ENCODE measurements at places on chromosomes 3 and 15.

DNA sequence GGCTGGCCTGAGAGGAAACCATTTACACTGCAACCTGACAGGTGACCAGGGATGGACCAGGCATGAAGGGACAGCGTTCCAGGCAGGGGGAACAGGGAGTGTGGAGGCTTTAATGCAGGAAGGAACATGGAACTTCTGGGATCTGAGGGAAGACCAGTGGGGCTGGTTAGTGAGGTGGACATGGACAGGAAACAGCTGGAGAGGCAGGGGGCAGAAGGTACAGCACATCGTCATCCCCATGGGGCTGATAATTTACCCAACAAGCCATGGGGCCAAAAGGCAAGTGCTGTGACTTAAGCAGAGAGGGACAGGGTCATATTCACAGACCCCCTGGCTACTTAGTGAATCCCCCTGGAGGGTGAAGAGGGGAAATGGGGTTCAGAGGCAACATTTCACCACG, 77.0 kb upstream of the LARS2 start:
- no peak for DNase-seq

GRCh38 chr3:169527507-169527906, 136.0 kb downstream of the MECOM start:
- no peak for DNase-seq

- DNase-seq = no peak
Observed at GRCh38 chr3:121362035-121362734, 183.6 kb downstream of the POLQ start.

- no peak for DNase-seq
Observed at GRCh38 chr3:182789371-182789770, 3.9 kb upstream of the ATP11B start.

GRCh38 chr3:59082106-59082505, 32.3 kb upstream of the CFAP20DC start:
- DNase-seq = no peak

DNA sequence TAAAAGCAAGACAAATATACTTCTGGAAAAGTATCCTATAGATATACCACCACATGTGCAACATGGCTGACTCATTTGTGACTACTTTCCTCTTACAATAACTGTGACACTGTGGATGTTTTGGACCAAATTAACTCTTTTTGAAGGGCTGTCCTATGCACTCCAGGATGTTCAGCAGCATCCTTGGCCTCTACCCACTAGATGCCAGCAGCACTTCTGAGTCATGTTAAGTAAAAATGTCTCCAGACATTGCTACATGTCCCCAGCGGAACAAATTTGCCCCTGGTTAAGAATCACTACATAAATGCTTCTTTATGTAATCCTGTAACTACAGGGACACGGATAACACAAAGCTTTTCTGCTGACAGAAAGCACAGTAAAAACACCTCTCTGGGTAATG, 32.0 kb downstream of the RUVBL1 start:
- no peak for DNase-seq

DNA sequence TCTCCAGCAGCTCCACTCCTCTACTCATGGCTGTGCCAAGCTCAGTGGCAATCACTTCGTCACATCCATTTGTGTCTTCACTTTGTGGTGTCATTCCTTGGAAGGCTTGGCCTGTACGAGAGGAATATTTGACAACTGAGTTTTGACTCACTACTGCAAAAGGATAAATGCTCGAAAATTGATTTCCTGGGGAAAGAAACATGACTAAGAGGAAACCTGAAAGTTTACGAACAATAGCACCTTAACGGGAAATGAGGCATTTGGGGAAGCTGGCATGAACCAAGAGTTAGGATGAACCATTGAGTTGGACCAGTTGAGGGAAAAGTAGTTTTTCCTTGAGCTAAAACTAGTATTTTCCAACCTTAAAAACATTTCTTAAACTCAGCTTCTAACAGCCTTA, 74.2 kb upstream of the ABHD17C start:
- DNase-seq = no peak

DNA sequence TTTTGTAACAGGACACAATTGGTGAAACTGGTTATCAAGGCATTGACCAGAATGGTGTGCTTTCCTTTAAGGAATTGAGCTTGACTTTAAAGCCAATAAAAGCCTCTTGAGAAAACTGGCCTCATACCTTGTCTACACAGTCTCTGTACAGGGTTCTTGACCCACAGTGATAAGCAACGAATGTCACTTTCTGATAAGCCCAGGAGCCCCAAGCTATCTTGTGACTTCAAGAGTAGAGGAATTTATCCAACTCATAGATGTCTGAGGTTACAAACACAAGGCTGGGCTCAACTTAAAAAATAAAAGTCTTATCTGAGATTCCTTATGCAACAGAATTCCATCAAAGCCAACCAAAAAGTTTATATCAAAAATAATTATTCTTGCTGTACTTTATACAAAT, 212.1 kb downstream of the GBE1 start:
- no peak for DNase-seq

GRCh38 chr3:46468753-46469600, 4.3 kb upstream of the LTF start:
- DNase-seq = no peak

DNA sequence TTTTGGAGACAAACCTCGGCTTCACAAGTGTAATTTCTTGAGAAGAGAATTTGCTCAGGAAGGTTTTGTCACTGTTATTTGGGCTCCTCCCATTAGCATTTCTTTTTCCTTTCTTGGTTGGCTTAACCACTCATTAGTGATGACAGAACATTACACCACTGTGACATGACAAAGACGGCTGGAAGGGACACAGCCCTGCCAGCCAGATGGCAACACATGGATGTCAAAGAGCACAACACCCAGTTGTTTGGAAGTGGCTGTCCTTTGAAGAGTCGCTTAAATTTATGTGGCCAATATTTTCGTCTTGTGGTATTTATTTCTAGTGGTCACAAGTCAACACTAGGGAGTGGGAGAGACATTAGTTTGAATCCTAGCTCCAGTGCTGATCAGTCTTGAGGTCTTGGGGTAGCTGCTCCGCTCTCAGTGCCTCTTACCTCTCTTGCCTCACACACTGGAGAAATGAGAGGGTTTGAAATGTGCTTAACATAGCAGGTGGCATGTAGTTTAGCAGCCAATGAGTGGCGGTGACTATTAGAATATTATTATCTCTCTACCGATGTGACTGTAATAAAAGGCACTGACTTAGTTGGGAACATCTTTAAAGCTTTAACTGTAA, 92.8 kb downstream of the FRMD4B start:
- no peak for DNase-seq

GRCh38 chr15:81087066-81087465, 47.0 kb upstream of the CFAP161 start:
- DNase-seq = no peak

DNA sequence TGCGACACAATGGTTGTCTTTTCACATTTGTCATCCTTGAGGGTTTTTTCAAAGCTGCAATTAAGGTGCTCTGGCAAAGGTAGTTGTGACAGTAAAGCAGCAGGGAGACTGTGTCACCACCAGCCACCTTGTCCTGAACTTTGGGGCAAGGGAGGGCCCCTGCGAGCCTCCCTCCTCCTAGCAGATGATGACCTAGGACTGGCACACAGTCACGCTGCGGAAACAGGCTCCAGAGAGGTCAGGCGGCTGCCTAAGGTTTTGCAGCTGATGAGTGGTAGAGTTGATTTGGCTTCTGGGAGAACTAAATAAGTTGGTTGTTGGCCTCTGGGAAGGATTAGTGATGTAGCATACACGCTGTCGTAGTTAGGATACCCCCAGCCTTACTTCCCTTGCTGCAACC, 62.7 kb downstream of the PDIA5 start:
- DNase-seq = no peak

- DNase-seq = no peak
Observed at GRCh38 chr3:180430896-180431295, 171.1 kb upstream of the TTC14 start.

- DNase-seq = no peak
Observed at GRCh38 chr15:83436513-83437158, 10.5 kb upstream of the SH3GL3 start.

DNA sequence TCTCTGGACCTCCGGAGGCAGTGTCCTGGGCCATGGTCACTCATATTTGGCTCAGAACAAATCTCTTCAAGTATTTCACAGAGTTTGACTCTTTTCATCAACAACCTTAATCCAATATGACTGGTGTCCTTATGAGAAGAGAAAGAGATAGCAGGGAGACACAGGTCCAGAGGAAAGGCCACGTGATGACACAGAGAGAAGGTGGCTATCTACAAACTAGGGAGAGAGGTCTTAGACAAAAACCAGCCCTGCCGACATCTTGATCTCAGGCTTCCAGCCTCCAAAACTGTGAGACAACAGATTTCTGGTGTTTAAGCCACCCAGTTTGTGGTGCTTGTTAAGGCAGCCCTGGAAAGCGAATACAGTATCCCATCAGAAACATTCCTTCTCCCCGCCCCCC, 237.1 kb upstream of the PROK2 start:
- DNase-seq = no peak

DNA sequence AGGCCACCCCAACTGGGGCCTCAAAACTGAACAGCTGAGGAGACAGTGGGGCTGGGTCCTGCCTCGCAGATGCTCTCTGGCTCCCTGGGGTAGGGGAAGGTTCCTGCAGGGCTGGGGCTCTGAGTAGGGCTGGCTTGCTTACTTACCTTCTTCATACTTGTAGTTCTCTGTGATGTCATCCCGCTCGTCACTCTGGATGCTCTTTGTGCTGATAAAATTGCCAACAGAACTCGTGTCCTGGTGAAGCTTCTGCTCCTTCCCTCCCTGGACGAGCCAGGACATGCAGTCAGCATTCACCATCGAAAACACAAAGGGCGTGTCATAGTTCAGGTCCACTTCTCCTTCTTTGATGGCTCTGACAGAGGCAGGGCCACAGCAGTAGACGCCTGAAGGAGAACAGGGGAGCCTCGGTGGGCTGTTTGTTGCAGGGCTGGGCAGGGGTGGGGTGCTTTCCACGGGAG, 17.9 kb upstream of the EPB42 start:
- no peak for DNase-seq

DNA sequence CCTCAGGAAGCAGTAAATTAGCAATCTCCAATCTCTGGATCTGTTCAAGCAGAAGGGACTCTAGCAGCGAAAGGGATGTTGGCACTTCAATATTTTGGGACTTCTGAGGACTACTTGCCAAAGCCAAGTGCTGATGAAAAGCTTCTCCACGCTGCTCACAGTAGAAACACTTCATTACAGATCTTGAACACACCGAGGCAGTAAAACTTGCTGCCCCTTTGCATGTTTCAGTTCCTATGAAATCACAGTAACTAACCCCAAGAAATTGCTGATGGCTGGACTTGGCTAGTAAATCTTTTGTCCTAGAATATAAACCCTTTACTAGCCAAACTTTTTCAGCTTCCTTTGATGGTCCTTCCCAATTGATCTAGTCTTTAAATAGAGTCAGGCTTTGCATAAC, 750.5 kb upstream of the GRM7 start:
- no peak for DNase-seq

- DNase-seq = no peak
Observed at GRCh38 chr3:47610583-47610982, 31.9 kb upstream of the CSPG5 start.

- no peak for DNase-seq
Observed at GRCh38 chr3:173983343-173983742, 585.8 kb downstream of the NLGN1 start.

GRCh38 chr3:77526573-77527113, 486.7 kb downstream of the ROBO2 start:
- DNase-seq = no peak

GRCh38 chr3:49296781-49297411, 19.9 kb upstream of the C3orf62 start:
- DNase-seq = no peak

- DNase-seq = no peak
Observed at GRCh38 chr15:66288551-66289185, 4.7 kb upstream of the DIS3L start.

GRCh38 chr15:62060896-62061280, 641 bp upstream of the VPS13C start:
- no peak for DNase-seq

DNA sequence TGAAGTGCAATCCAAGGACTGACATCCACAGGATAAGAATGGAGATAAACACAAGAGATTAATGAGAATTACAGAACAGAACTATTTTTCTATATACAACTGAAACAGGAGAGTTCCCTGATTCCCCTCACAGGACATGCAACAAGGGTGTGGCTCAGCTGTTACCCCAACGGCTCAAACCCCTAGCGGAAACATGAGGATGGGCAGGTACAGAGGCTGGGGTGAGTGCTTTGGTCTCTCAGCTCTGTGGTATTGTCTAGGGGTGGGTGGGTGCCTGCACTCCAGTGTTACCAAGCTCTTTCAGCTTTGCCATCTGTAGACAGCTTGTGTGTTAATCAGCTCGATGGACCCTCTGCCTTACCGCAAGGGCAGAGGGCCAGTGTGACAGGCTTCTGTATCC, 17.8 kb upstream of the LRIG1 start:
- DNase-seq = no peak

DNA sequence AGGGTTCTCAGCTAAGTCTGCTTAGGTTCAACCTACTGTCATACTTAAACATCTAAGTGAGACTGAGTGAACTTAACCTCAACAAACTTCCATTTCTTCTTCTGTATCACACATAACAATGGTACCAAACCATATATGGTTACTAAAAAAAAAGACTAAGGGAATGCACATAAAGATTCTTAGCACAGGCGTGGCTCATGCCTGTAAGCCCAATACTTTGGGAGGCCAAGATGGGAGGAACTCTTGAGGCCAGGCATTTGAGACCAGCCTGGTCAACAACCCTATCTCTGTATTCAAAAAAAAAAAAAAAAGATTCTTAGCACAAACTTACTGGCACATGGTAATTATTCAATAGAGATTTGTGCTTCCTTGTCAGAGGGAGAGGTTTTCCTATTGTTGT, 57.9 kb downstream of the ACAP2 start:
- no peak for DNase-seq

DNA sequence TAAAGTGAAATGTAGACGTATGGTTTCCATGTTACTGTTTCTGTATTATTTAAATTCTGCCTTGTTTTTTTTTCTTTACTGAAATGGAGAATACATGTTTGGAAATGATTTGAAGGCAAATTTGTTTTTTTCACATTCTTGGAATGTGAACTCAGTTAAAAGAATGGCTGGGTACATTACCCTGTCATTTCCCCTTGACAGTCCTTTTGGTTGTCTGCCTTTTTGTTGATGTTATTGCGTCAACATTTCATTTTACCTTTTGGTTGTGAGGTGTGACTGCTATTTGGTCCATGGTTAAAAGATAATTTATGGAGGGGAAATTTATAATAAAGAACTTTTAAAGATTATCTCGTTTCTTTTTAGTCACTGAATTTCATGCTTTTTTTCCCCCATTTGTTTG, 3.2 kb upstream of the GPR171 start:
- no peak for DNase-seq

GRCh38 chr3:14415501-14415900, 13.1 kb downstream of the SLC6A6 start:
- DNase-seq = no peak

GRCh38 chr15:50800715-50801114, 35.2 kb upstream of the SPPL2A start:
- no peak for DNase-seq

DNA sequence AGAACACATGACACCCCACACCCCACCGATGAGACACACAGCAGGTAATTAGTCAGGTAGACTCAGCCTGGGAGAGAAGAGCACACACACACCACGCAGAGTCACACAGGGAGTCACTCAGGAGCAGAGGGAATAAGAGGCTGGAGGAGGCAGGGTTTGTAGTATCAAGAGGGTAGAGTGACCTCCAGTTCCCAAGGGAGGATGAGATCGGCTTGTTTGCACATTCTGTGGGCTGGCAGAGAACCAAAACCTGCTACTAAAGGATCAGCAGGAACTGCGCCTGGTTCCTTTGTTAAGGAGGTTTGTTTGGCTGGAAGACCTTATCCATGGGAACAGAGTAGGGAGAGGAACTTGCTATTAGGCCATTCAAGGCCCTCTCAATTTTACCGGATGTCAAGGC, 281.4 kb upstream of the SLCO3A1 start:
- DNase-seq = peak; percentile 93

- no peak for DNase-seq
Observed at GRCh38 chr3:81816473-81817250, 55.2 kb upstream of the GBE1 start.
